ENCODE measurements at places on chromosomes 1 and 21.

DNA sequence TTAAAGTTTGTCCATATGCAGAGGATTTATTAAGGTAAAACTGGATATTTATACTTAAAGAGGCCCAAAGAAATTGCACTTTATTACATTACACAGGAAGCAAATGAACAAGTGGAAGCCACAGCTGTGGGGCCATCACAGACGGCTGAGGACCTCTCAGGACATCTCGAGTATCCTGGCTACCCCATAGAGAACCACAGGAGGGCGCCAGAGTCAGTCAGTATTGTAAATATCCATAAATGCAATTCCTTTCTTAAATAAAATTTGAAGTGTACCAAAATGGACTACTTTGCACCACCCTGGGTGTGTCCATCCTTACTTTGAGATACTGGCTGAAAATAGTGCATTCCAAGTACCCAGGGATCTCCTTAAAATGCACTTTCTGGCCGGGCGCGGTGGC, 257.2 kb downstream of the MRPL39 start:
- DNase-seq: peak; percentile 20

DNA sequence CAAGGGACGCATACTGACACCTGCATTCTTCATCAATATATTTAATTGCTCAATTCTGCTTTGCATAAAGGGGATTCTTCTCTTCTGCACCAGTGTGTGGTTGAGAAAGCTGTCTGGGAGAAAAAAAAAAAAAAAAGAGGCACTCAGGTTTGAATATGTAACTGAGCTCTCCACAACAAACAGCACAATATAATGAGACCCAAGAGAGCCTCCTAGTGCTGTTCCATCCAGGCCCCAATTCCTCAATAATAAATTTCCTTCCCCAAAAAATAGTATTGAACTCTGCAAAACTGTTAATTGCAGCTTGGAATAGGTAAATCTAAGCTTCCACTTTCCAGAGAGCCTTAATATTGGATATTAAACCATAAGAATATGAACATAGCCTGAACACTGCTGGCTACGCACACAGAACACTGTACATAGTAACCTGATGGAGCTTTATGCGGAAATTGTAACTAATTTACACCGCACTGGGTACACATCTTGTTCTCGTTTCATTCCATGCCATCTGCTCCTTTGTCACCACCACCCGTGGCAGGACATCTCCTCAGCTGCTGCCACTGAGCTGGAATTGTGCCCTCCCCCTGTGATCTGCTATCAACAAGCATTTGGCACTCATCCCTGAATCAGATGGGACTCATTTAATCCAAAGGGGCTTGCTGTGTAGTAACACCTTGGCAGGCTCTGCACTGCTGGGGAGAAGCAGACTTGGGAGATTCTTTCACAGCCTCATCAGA, 272.0 kb downstream of the HHIPL2 start:
- no peak for DNase-seq

- no peak for DNase-seq
These were observed 356.3 kb upstream of the B3GALT2 start for GRCh38 chr1:193542690-193543089.

GRCh38 chr1:209815490-209815889, 9.5 kb upstream of the IRF6 start:
- no peak for DNase-seq
